ENCODE measurements at places on chromosomes 13 and 19. TPM values are rescaled to one million over a fixed set of nuclear protein-coding genes. Genes with fewer than 3 reads are reported as not detected.

DNA sequence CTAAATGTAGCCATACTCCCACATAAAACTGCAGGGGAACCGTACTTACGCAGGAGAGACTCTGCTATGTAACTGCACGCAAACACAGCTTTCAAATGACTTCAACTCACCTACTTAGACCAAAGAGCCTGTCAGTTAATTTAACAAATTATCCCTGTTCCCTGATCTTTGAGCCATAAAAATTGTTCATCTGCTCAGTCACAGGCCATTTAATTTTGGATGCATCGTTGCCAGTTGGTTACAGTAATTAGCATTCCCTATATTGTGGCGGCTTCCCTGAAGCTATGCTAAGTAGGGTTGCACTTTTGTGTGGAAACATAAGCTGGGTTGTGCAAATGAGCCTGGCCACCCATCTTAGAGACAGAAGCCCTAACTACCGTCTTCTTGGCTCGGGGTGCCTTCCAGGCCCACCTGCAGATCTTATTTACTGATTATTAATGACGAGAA lies 21.2 kb upstream of the OBI1 start:
- no peak for DNase-seq

DNA sequence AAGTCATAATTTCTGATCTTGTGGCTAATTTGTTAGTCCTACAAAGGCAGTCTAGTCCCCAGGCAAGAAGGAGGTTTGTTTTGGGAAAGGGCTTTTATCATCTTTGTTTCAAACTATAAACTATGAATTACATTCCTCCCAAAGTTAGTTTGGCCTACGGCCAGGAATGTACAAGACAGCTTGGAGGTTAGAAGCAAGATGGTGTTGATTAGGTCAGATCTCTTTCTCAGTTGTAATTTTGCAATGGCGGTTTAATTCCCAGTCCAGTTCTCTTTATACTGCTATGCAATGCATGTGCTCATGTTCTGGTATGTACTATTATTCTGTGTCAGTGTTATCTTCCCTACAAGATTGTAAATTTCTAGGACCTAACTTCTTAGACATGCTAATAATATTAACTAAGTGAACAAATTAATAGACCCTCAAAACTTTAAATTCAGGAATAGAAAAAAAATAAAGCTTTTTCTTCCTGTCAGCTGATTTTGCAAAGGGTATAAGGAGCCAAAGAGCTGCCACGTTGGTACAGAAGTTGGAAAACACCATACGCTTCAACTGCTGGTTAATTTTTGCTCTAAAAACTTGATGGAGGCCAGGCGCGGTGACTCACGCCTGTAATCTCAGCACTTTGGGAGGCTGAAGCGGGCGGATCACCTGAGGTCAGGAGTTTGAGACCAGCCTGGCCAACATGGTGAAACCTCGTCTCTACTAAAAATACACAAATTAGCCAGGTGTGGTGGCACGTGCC lies 1.3 kb upstream of the DNAJC15 start:
- no peak for DNase-seq

- DNase-seq = no peak
These were observed 66.1 kb upstream of the C1QTNF9 start for GRCh38 chr13:24243302-24243701.

DNA sequence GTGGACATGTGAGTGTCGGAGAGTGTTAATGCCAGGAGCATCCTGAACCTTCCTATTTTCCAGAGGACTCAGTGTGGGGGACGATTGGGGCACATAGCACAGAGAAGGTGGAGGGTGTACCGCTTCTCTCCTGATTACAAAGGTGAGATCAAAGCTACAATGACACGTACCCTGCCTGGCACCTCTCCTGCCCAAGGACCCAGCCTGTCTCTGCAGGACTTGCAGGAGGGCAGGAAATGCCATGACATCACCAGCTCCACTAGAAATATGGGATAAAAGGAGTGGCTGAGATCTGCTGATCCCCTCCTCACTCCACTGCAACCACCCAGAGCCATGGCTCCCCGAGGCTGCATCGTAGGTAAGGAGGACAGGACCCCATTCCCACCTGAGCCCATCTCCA lies at the start of gene IGFL1:
Gene IGFL1 (plus strand): TSS at position 301 of the 400 bp plus-strand sequence. CDS start 33 bp downstream, at position 334.
- DNase-seq = no peak

DNA sequence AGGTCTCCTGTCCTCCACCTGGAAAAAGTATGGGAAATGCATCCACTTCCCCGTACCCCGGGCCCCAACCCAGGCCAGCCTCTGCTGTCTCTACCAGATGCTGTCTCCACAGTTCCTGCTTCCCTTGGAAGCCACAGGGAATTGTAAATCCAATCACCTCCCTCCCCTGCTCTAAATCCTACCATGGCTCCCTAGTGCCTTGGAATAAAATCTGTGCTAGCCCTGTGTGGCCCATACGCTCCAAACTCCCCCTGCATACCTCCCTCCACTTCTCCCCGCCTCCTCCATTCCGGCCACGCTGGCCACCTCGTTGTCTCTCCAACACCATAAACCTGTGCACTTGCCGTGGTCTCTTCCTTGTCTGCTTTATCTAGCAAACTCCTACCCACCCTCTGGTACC lies 31.2 kb downstream of the UNC13A start:
- no peak for DNase-seq

DNA sequence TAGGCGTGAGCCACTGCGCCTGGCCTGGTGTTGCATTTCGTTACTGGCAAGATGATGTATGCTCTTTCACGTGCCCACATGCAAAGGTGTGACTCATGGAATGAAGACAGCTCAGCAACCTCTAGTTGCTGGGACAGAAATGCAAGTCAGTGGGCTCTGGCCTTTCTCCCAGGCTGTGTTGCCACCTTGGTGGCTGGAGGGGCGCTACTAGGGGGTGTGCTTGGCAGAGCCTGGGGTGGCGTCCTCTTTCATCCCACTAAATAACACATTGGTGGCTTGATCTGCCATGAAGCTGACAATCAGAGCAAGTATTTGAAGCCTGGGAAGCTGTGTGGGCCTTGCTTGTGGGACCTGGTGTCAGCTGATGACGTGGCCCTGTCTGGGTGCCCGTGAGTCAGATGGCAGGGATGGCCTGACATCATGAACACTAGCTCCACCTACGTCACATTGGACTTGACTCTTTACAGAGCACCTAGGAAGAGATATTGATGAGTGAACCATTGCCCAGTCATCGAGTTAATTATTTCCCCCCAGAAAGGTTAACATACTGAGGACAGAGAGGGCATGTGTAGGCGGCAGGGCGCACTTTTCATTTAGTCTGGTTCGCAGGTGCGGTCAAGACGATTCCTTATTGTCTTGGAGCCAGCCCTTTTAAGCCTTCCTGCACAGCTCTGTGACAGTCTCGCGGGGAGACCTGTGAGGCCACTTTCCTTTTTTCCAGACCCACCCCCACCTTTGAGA lies 154.2 kb downstream of the TM9SF2 start:
- DNase-seq = peak; percentile 87

GRCh38 chr13:85216576-85216975 lies 582.6 kb downstream of the SLITRK6 start:
- no peak for DNase-seq

DNA sequence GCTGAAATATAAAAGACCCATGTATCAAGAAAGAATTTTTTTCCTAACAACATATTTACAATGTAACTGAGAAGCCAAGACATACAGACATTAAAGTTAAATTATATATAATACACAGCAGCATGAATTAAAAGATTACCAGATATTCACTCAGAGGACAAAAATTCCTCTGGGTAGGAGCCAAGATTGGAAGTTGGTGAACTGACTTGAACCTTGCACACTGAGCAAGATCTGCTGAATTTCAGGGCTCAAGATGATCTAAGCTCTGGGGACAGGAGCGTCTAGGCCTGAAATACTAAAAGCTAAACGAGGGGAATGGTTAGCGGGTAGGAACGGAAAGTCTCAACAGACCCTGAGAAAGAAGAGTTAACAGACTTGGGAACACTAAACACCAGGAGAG lies 8.5 kb downstream of the FOXO1 start:
- no peak for DNase-seq

DNA sequence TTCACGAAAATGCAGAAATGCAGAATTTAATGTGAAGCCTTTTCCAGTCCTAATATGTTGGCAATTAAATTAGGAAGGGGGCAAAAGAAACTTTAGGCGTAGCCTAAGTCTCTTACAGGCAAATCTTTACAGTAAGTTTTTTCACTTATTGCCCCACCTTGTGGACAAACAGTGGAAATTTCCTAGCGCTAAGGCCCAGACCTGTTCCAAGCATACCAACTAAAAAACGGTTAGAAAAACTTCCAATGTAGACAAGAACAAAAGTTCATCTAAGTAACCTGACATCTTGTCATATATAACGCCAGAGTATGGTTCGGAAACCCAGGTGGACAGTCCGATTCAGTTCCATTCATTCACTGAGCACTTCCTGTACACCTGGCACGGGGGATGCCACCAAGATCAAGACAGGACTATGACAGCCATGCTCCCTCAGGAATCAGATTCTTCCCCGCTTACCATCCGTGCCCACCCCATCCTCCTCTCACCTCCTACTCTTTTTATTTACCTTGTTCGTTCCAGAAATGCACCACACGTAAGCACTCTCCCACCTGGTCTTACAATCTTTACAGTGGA lies 4.9 kb downstream of the ZAR1L start:
- peak; percentile 5 for DNase-seq

GRCh38 chr13:37113534-37113933 lies 8.1 kb upstream of the CSNK1A1L start:
- no peak for DNase-seq

DNA sequence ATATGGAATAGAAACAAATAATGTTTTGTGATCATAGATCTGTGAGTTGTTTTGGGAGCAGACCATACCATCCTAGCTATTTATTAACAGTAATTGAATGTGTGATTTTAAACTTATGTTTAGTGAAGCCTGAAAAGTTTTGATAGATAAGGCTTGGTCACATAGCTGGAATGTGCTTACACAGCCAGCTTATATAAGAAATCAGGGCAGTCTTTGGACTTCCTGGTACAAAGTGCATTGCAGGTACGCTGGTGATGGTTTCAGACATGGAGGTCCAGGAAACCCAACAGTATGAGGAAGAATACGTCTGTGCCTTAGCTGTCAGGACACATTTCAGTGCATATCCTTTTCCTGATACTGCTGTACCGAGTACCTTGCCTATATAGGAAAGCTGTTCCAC lies 2316.2 kb upstream of the PCDH20 start:
- no peak for DNase-seq

DNA sequence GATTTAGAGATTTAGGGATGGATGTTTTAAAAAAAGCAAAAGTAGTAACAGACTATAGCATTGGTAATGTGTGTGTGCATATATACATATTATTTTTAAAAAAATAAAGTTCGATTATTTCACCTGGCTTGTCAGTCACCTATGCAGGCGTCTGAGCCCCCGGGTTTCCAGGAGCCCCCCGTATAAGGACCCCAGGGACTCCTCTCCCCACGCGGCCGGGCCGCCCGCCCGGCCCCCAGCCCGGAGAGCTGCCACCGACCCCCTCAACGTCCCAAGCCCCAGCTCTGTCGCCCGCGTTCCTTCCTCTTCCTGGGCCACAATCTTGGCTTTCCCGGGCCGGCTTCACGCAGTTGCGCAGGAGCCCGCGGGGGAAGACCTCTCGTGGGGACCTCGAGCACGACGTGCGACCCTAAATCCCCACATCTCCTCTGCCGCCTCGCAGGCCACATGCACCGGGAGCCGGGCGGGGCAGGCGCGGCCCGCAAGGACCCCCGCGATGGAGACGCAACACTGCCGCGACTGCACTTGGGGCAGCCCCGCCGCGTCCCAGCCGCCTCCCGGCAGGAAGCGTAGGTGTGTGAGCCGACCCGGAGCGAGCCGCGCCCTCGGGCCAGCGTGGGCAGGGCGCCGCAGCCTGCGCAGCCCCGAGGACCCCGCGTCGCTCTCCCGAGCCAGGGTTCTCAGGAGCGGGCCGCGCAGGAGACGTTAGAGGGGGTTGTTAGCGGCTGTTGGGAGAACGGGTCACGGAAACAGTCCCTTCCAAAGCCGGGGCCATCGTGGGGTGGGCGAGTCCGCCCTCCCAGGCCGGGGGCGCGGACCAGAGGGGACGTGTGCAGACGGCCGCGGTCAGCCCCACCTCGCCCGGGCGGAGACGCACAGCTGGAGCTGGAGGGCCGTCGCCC lies 840 bp upstream of the CCNA1 start:
- no peak for DNase-seq

DNA sequence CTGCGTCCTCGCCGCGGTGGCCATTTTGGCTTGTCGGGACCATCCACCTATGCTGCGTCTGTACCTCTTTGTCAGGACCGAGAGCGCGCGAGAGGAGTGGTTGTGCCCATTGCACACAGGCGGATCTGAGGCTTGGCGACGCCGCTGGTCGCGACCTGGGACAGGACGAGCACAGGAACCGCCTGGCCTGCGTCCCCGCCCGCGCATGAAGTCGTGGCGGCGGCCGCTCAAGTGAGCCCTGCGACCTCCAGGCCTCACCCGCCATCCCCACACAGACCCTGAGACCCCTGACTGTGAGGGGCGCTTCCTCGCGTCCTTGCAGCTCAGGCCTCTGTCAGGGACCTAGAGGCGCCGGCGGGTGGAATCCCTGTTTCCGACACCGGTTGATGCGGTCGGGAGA lies 16.8 kb downstream of the ZNF586 start:
- no peak for DNase-seq

- DNase-seq = no peak
These were observed 84.5 kb upstream of the ABCC4 start for GRCh38 chr13:95385798-95386197.

- DNase-seq = peak; percentile 17
These were observed 30.1 kb upstream of the METTL21C start for GRCh38 chr13:102724923-102725322.

- no peak for DNase-seq
These were observed 38.5 kb upstream of the FGF14 start for GRCh38 chr13:102440259-102440936.

GRCh38 chr19:18164072-18164471 lies 9.5 kb upstream of the IFI30 start:
- DNase-seq = no peak

DNA sequence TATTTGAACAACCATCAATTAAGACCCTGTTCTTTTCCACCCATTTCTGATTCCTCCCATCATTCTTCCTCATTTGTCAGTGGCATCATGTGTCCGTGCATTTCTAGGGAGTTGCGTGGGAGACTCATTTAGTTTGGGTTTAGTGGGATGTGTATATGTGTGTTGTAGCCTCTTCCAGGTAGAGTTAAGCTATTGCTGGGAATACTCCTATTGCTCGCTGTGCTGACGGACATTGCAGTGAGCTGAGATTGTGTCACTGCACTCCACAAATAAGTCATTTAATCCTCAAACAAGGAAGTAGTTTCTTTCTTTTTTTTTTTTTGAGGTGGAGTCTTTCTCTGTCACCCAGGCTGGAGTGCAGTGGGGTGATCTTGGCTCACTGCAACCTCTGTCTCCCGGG lies 42.2 kb upstream of the RCBTB2 start:
- no peak for DNase-seq

The KCNJ14 gene
- polyA plus RNA-seq = 1.4 TPM

The BCKDHA gene
- 46.4 TPM for polyA plus RNA-seq

The NBEA gene
- polyA plus RNA-seq = 4.2 TPM

The MBNL2 gene
- polyA plus RNA-seq = 21.3 TPM

The TDRD12 gene
- polyA plus RNA-seq = 0.34 TPM

The CERS4 gene
- 2.4 TPM for polyA plus RNA-seq

The CBARP gene
- 1.7 TPM for polyA plus RNA-seq

The ZNF85 gene
- 0.64 TPM for polyA plus RNA-seq

The C19orf38 gene
- polyA plus RNA-seq = 0.10 TPM
